ENCODE measurements at places on chromosomes 11 and 22.

GRCh38 chr22:34414467-34415440, 494.5 kb upstream of the LARGE1 start:
- DNase-seq = peak; percentile 93

GRCh38 chr11:24373516-24373915, 123.3 kb upstream of the LUZP2 start:
- no peak for DNase-seq

DNA sequence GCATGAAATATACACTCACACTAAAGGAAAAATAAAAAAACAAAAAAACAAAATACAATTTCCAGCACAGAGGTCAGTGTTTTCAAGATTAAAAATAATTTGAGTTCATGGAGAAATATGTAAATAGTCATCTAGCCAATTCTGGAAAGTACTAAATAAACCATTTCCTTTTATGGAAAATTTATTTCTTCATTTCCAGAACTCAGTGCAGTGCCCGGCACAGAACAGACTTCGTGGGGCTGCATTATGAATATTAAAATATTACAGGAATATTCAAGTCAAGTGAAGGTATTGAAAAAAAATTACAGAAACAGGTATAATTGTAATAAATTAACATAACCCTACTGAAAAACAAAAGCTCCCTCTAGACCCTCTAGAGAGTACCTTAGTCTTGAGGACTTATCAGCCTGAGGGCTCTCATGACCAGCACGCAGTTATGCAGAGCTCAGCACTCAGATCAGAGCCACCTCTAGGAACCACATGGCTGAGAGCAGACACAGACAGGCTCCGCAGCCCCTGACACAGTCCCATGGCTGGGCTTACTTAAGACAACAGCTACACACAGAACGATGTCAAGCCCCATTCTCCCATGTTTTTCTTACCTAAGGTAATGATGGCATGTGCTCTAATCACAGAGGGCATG, 45.6 kb downstream of the NCAPD3 start:
- no peak for DNase-seq

- peak; percentile 36 for DNase-seq
Measured at GRCh38 chr11:70158201-70158600, 44.9 kb upstream of the FADD start.

GRCh38 chr11:33830903-33831648, 56.8 kb upstream of the FBXO3 start:
- no peak for DNase-seq

DNA sequence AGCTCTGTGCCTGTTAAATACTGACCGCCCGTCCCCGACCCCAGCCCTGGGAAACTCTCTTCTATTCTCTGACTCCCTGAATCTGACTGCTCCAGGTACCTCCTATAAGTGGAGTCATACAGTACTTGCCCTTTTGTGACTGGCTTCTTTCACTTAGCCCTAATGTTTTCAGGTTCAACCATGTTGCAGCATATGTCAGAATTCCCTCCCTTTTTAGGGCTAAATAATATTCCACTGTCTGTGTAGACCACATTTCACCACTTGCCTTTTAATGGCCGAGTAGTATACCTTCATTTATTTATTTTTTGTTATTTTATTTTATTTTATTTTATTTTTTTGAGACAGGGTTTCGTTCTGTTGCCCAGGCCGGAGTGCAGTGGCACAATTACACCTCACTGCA, 100.6 kb downstream of the RPS6KA4 start:
- no peak for DNase-seq

DNA sequence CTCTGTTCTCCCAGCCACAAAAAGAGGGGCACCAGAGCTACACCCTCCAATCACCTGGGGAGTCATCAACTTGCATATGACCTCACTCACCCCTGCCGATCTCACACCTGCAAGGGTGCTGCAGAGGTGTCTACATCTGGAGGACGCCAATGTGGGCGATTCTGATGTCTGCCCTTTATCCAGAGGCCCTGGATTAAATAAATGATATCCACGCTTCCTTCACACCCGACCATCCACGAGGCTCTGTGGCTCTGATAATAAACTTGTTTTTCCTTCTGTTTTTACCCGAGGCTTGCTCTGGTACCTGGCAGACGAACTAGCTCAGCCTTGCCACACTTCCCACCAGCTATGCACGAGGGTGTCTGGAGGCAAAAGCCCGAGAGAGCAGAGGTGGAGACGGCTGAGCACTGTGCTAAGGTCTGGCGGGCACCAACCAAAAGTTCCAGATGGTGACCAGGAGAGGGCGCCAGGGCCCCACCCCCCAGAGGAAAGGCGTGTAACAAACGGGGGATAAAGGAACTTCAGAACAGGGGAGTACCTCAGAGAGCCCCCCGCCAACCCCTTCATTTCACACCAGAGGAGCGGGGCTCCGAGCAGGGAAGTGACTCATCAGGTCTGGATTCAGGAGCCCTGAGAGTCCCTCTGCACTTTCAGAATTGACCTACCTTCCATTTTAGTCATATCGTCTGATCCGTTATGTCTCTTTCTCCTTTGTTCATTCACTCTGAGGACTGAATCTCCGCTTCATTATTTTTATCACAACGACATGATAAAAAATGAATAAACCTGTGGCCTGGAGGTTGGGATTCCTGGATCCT, 13.5 kb downstream of the SCN3B start:
- DNase-seq = peak; percentile 71

GRCh38 chr11:134278356-134278755, 2.2 kb downstream of the GLB1L3 start:
- no peak for DNase-seq

DNA sequence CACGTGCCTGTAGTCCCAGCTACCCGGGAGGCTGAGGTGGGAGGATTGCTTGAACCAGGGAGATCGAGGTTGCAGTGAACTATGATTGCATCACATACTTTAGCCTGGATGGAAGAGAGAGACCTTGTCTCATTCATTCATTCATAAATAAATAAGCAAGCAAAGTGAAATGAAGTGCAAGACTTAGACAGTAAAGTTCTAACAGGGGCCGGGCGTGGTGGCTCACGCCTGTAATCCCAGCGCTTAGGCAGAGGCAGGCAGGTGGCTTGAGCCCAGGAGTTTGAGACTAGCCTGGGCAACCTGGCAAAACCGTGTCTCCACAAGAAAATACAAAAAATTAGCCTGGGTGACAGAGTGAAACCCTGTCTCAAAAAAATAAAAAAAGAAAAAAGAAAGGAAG, 1.6 kb upstream of the ZNF280A start:
- no peak for DNase-seq

DNA sequence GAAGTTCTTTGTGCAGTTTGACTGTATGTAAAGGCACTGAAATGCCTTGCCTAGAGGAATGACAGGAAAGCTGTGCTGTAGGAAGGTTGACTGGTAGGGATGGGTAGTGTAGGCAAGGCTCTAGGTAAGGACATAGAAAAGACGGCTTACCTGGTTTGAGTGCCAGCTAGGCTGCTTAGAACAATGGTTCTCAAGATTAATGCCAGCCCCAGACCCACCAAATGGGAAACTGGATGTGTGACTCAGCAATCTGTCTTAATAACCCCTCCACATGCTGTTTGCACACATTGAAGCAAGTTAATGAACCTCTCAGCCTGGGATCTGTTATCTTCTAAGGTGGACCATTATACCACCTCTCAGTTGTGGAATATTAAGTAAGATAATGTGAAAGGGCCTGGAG, 3.7 kb downstream of the RPS3 start:
- DNase-seq = no peak

DNA sequence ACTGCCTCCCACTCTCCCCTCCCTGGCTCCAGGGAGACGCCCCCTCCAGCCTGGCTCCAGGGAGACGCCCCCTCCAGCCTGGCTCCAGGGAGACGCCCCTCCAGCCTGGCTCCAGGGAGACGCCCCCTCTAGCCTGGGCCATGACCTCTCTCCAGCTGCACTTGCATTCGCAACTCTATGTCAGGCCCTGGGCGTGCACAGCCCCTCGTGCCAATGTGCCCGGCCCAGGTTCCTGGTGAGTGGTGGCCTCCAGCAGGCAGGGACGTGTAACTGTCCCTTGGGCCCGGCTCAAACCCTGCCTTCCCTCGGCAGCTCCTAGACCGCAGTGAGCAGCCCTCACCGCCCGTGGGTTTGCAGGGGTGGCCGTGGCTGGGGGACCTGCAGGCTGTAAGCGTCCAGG, 6.9 kb downstream of the MUC6 start:
- DNase-seq = no peak

DNA sequence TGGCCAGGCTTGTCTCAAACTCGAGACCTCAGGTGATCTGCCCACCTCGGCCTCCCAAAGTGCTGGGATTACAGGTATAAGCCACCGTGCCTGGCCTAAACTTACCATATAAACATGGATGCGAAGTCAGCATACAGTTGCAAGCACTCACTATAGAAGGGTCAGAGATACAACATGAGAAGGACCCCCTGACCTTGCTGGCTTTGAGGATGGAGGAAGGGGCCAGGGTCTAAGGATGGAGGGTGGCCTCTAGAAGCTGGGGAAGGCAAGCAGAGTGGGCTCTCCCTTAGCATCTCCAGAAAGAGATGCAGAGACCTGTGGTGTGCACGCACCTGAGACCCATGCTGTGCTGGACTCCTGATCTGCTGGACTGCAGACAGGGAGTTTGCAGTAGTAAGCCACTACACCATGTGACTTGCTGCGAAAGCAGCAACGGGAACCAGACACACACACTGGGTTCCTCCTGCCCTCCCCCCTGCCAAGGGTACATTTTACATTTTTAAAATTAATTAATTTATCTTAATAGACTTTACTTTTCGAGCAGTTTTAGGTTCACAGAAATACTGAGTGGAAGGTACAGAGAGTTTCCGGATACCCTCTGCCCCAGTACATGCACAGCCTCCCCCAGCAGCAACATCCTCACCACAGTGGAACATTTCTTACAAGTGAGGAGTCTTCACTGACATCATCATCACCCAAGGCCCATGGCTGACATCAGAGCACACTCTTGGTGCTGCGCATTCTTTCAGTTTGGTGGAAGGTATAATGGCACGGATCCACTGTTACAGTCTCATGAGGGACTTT, 170.1 kb upstream of the B3GAT1 start:
- no peak for DNase-seq

GRCh38 chr22:30113494-30113893, 33.2 kb downstream of the HORMAD2 start:
- no peak for DNase-seq

DNA sequence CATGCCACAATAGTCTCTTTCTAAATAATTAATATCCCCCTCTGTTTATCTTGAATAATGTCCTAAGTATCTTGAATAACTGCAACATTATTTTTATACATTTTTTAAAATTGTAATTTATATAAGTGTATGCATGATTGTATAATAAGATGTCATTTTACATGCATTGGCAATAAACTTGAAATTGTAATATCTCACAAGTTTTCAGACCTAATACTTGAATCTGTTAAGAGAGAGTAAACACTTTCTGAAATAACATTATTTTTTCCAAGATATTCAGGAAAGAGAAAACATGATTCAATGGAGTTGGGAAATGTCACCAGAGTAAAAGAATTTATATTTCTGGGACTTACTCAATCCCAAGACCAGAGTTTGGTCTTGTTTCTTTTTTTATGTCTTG, at the start of gene OR4D11:
OR4D11 (plus strand) TSS at position 301 of the 400 bp plus-strand sequence; CDS start at position 301, 0 bp downstream.
- DNase-seq = no peak

DNA sequence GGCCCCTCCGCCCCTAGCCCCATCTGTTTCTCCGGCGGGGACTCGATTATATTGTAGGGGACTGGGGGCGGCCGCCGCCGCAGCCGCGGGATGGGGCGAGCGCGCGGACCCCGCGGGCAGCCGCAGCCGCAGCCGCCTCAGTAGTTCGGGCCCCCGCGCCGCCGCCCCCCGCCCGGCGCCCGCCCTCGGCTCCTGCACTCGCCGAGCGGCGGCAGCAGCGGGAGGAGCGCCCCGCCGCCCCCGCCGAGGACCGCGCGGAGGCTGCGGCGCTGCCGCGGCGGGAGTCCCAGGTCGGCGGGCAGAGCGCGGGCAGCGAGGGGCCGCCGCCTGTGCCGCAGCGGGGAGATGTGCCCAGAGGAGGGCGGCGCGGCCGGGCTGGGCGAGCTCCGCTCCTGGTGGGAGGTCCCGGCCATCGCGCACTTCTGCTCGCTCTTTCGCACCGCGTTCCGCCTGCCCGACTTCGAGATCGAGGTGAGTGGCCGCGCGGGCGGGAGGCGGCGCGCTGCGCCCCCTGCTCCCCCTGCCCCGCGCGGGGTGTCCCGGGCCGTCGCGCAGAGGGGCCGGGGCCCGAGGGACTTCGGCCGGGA, at the start of gene CECR2:
CECR2 (plus strand) TSS at position 22 of the 587 bp plus-strand sequence; CDS start at position 346, 324 bp downstream.
- DNase-seq = peak; percentile 80

DNA sequence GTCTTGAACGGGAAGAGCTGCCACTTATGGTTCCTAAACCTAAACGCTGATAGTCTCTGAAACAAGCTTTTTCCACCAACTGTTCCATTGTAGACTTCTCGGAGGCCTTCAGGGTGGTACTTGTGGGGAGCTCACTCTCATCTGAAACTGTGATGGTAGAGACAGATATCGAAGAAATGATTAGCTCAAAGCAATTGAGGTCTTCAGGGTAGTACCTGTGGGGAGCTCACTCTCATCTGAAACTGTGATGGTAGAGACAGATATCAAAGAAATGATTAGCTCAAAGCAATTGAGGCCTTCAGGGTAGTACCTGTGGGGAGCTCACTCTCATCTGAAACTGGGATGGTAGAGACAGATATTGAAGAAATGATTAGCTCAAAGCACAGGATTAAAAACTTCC, 175.7 kb downstream of the SWAP70 start:
- DNase-seq = no peak

GRCh38 chr22:42296381-42296853, 26.0 kb upstream of the TCF20 start:
- DNase-seq = no peak

- DNase-seq = no peak
Measured at GRCh38 chr11:128417607-128418324, 169.6 kb downstream of the ETS1 start.

DNA sequence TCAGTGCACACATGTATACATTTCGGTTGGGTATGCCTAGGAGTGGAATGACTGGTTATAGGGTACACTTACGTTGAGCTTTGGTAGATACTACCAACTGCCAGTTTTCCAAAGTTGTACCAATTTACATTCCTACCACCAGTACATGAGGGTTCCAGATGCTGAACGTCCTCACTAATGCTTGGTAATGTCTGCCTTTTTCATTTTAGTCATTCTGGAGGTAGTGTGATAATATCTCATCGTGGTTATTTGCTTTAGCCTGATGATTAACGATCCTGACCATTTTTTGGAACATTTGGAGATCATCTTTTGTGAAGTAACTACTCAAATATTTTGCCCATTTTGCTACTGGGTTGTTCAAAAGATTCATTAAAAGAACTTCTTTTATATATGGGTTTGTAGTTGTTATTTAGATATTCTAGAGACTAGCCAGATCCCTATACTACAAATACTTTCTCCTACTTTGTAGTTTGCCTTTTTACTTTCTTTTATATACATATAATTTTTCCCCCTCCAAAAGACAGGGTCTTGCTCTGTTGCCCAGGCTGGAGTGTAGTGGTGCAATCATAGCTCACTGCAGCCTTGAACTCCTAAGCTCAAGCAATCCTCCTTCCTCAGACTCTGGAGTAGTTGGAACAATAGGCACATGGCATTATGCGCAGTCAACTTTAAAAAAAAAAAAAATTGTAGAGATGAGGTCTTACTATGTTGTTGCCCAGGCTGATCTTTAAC, 62.1 kb downstream of the RBFOX2 start:
- no peak for DNase-seq

Measured in eye (tissue), 1 donor.